ENCODE measurements at places on chromosomes 13 and 19.
A peak's percentile ranks its signal among the peaks of the same experiment; 100 is the strongest.

DNA sequence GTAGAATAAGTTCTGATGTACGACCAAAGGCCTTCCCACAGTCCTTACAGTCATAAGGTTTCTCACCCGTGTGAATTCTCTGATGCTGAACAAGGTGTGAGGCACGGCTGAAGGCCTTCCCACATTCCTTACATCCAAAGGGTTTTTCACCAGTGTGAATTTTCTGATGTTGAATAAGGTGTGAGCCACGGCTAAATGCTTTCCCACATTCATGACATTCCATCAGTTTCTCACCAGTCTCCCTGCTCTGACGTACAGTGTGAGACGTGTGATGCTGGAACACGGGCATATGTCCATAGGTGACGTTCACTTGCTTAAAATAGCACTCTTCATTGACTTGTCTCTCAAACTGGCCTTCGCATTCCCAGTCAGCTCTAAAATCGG is 31.0 kb upstream of the COX7A1 start:
- no peaks in the 10 kb centered on the region for H3K27me3 ChIP-seq
- peaks cover 3% of the 10 kb centered on the region for H3K36me3 ChIP-seq
- H3K27ac ChIP-seq = no peak overlapping the region
- no peaks in the 10 kb centered on the region for H3K4me1 ChIP-seq

- no peak overlapping the region for H3K4me3 ChIP-seq
- peaks cover 9% of the 10 kb centered on the region for H3K4me1 ChIP-seq
- no peak overlapping the region for H3K27ac ChIP-seq
- no peak for DNase-seq
These were observed 1.7 kb upstream of the DLEU7 start for GRCh38 chr13:50845211-50845610.

- no peaks in the 10 kb centered on the region for H3K4me1 ChIP-seq
- peaks cover 3% of the 10 kb centered on the region for H3K27me3 ChIP-seq
- DNase-seq = no peak
- H3K27ac ChIP-seq = no peak overlapping the region
These were observed 9.5 kb downstream of the AXL start for GRCh38 chr19:41228486-41228885.

- no peaks in the 10 kb centered on the region for H3K27me3 ChIP-seq
- H3K4me1 ChIP-seq = peaks cover 3% of the 10 kb centered on the region
- H3K36me3 ChIP-seq = peaks cover 4% of the 10 kb centered on the region
- H3K4me3 ChIP-seq = peak overlapping the region; percentile 98
These were observed 1.7 kb downstream of the ERCC5 start for GRCh38 chr13:102847272-102848234.

GRCh38 chr13:113805431-113806103 is 46.5 kb downstream of the TMEM255B start:
- no peaks in the 10 kb centered on the region for H3K36me3 ChIP-seq
- no peak for DNase-seq
- H3K27ac ChIP-seq = no peak overlapping the region

- no peak overlapping the region for H3K27ac ChIP-seq
- no peaks in the 10 kb centered on the region for H3K4me1 ChIP-seq
- no peak overlapping the region for H3K4me3 ChIP-seq
- no peak for DNase-seq
- H3K27me3 ChIP-seq = no peaks in the 10 kb centered on the region
These were observed 1893.9 kb downstream of the PCDH9 start for GRCh38 chr13:65336087-65336749.

DNA sequence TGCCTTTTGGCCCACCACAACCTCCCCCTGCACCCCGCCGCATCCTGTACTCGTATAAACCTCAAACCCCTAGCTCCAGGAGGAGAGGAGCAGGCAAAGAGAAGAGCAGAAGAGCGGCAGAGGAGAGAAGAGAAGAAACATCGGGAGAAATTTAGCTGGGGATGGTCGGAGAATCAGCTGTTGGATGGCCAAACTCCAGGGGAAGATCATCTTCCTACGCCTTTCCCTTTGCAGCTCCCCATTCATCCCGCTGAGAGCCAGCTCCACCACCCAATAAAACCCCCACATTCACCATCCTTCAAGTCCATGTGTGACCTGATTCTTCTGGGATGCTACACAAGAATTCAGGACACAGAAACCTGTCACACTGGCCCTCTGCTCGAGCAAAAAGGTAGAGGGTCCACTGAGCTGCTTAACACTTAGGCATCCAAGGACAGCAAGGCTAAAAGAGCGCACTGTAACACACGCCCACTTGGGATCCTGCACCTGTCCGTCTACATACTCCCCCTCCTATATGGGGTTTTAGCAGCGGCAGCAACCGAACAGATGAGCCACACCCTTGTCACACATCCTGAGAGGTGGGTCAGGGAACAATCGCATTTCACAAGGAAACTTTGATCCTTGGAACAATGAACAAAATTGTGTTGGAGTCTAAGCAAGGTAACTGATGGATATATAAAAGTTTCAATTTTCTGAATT is 51.6 kb upstream of the MIR17HG start:
- no peaks in the 10 kb centered on the region for H3K36me3 ChIP-seq
- H3K4me3 ChIP-seq = no peak overlapping the region
- no peak for DNase-seq
- H3K4me1 ChIP-seq = no peaks in the 10 kb centered on the region
- H3K27me3 ChIP-seq = no peaks in the 10 kb centered on the region

- H3K27ac ChIP-seq = peak overlapping the region; percentile 82
- H3K36me3 ChIP-seq = peaks cover 3% of the 10 kb centered on the region
- no peaks in the 10 kb centered on the region for H3K27me3 ChIP-seq
- H3K4me1 ChIP-seq = peaks cover 7% of the 10 kb centered on the region
- DNase-seq = no peak
These were observed 696 bp upstream of the SAMD1 start for GRCh38 chr19:14091081-14091812.
